Non-pigmented ciliary epithelial cell (primary cell): ENCODE measurements at places on chromosomes 13 and 19.

DNA sequence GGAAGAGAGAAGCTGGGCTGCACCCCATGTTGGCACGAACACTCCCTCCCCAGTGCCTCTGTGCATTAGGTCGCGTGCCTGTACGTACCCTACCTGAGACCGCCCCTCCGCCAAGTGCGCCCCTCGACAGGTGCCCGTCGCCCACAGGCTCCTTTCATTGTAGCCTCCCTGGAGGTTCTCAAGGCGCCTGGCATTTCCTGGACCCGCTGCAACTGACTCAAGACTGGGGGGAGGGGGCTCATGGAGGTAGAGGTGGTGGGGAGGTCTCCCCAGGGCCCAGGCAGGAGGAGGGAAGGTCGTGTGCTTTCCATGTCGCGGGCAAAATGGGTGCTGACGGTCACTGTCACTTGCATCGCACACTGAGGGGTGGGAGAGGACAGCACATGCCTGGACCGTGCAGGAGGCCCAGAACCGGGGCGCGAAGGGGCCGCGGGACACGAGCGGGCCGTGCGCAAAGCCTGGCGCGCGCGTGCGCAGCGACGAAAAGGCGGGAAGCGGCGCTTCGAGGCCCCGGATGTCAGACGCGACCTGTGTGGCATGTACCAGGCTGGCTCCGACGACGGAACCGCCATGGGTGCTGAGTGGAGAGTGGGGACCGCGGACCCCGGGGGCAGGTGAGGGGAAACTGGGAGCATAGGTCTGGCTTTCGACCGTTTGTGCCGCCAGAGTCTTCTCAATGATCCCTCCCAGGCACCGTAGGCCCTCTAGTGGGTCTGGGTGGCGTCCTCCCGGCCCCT, 16.5 kb downstream of the NFIX start:
- DNase-seq, result no peak

- no peak for DNase-seq
Observed at GRCh38 chr19:13089139-13089856, 13.4 kb downstream of the LYL1 start.

GRCh38 chr19:4908781-4909155, 533 bp upstream of the UHRF1 start:
- DNase-seq, result no peak

DNA sequence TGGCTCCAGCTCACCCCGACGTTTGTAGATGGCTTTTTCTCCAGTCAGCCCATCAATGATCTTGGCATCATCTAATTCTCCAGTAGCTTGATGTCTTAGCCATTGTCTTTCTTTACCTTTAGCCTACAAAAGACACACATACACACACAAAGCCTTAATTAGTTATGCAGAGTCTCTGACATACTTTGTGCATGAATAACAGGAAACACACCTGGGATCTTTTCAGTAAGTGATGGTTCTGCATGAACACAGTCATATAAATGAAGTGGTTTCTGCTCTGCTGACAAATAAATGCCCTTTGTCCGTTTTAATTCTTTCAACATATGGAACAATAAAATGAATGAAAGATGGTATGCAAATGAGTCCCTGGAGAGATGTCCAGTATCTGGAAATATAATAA, 133.3 kb downstream of the RGCC start:
- DNase-seq, result no peak

GRCh38 chr19:19613506-19613905, 5.0 kb downstream of the PBX4 start:
- DNase-seq, result no peak

DNA sequence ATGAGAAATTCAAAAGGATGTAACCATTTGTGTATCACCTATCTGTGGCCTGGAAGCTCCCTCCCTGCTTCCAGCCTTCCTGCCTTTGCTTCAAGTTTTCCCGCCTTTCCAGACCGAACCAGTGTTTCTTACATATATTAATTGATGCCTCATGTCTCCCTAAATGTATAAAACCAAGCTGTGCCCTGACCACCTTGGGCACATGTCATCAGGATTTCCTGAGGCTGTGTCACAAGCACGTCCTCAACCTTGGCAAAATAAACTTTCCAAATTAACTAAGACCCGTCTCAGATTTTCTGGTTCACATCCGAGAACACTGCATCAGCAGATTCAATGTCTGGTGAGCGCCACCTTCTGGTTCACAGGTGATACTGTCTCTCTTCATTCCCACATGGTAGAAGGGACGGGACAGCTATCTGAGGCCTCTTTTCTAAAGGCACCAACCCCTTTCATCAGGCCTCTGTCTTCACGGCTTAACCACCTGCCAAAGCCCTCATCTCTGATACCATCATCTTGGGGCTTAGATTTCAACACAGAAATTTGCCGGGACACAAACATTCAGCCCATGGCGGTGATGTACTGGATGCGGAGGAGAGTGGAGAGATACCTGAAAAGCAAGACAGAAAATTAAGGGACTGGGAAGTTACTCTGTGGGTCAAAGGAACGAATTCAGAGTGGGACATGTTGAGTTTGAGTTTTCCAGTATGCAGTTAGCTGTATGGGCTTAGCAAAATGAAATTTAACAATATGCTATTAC, 58.7 kb upstream of the PABPC3 start:
- peak; percentile 42 for DNase-seq

- peak; percentile 99 for DNase-seq
Observed at GRCh38 chr13:63435667-63436324, 2020.1 kb upstream of the PCDH20 start.

DNA sequence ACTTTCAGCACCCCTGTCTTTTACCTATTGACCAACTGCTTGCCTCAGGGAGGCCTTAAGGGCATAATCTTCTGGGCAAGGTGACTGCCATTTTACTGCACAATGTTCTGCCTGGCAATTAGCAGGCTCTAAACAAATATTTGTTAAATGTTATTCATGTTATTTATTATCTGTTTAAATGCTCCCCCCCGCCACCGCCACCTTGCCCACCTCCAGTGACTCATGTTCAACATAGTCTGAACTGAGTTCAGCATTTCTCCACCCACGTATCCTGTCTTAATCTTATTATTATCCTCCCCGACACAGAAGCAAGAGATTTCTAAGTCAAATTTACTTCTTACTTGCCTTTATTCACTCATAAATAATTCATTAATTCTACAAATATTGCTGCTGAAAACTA, 144.8 kb downstream of the LIG4 start:
- no peak for DNase-seq

DNA sequence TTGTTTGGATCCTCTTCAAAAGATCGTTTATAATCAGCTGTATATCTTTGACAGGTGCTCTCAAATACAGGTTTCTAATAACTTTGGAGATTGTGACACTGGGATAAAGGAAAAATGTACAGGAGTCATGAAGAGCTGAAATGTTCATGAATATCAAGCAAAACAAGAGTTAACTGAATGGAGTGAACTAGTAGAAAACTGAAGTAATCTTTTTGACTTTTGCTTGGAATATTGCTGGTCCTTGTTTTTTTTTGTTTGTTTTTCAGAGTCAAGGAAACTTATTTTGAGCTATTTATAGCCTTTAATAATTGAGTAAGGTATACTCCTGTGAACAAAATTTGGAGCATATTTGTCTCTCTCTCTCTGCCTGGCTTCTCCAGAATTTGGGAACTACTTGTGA, 25.3 kb downstream of the MED4 start:
- no peak for DNase-seq

DNA sequence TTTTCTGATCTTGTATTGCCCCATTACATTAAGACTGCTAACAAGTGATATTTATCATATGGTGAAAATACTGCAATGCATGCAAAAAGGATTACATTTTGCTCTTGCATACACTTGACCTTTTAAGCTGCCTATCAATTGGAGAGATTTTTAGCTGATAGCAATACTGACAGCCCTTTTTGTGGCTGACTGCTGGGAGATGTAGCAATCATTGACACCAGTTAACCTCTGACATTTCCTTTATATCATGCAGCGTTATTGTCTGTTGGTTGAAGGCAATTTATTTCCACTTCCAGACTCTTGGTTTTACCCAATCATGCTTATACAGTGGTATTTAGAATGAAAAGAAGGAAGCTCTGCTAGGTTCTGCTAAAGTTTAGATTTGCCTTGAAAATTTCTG, 364.0 kb downstream of the LMO7 start:
- no peak for DNase-seq

- DNase-seq, result no peak
Observed at GRCh38 chr19:4970558-4971423, 1.9 kb downstream of the KDM4B start.

- DNase-seq, result no peak
Observed at GRCh38 chr13:93872786-93873347, 606.6 kb downstream of the DCT start.

DNA sequence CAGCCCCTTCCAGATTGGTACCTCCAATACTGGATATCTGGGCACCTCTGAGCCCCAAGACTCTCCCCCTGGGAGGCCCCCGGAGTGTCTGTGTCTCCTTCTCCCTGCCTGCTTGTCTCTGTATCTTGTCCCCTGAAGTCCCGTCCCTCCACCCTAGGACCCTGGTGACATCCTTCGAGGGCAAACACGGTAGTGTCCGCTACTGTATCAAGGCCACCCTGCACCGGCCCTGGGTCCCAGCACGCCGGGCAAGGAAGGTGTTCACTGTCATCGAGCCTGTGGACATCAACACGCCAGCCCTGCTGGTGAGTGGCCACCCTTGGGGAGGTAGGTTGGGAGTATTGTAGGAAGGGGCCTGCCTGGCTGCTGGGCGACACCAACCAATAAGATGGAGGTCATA, 844 bp downstream of the ARRDC2 start:
- DNase-seq, result no peak

DNA sequence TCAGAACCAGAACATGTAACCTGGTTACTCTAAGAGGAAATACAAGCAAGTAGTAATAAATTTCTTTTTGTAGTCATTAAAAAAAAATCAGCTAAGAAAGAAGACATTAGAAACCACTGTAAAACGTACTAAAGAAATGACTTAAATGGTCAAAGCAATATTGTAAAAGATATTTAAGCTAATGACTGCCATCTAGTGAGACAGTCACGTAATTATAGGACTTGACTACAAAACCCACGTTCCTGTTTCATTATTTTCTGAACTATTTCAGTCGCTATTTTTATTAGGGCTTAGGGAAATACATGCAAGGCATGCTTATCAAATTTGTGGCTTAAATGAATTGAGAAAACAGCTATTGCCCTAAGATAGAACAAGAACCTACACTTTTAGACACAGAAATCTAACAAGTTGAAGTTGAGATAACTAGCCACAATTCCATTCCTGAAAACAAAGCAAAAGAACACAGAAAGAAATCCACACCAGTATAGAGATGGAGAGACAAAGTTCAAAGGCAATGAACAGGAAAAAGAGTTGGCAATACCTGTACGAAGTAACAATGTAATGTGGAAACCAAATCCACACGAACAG, 17.9 kb downstream of the ALG5 start:
- DNase-seq, result no peak

DNA sequence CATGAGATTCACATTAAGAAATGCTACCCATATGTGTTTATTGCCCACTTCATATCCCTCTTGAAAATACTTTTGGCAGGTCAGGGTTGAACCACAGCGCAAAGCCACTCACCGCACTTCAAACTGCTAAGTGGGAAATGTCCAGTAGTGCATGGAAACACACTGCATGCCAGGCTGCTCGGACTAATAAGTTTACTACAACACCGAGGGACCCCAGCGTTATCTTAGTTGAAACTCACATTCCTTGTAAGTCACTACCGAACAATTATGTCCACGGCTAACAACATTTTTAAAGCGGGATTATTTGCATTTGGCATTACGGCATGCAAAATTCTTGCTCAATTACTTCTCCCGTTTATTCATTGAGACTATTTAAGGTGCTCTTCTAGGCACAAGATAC, 4.0 kb downstream of the BRD4 start:
- DNase-seq, result no peak

- DNase-seq, result no peak
Observed at GRCh38 chr13:100409132-100409531, 179.5 kb downstream of the GGACT start.

DNA sequence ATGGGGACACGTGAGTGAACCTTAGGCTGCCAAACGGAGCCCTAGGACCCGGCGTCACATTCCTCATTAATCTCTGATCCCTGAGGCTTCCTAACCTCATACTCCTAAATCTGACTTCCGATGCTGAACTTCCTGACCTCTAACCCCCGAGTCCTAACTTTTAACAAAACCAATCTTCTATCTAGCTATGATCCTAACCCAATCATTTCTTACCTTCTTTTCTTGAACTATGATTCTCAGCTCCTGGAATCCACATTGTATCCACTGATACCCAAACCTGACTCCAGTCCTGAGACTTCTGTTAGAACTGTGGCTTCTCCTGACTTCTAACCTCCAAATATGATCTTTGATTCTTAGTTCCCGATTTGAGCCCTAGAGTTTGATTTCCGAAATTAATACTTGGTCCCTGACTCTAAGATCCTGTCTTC, 447 bp downstream of the NFKBIB start:
- DNase-seq, result no peak

GRCh38 chr19:46383846-46384245, 29.5 kb downstream of the CCDC8 start:
- DNase-seq, result no peak

- DNase-seq, result no peak
Observed at GRCh38 chr19:38191747-38192146, 32.3 kb downstream of the DPF1 start.

- DNase-seq, result no peak
Observed at GRCh38 chr13:72788831-72789230, 6.9 kb downstream of the PIBF1 start.

- DNase-seq, result no peak
Observed at GRCh38 chr19:44582581-44583265, 30.6 kb upstream of the IGSF23 start.

GRCh38 chr13:59843040-59843439, 320.7 kb downstream of the DIAPH3 start:
- no peak for DNase-seq

GRCh38 chr13:78594456-78594975, 8.8 kb downstream of the POU4F1 start:
- DNase-seq, result no peak

- no peak for DNase-seq
Observed at GRCh38 chr19:20471431-20471830, 94.2 kb downstream of the ZNF737 start.

- no peak for DNase-seq
Observed at GRCh38 chr19:1162404-1163282, 11.4 kb downstream of the SBNO2 start.

DNA sequence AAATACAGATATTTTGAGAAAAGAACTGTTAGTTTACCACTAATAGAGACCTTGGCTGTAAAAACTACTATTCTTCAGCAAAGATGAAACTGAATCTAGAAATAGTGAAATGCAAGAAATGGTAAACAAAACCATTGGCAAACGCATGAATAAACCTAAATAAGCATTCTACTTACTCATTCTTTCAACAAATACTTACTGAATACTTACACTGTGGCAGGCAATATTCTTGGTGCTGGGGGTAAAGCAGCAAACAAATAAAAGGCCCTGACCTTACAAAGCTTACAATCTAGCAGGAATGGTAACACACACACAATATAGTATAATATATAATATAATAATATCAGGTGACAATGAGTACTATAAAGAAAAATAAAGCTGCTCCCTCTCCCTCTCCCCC, 38.7 kb downstream of the KATNAL1 start:
- DNase-seq, result no peak
